ENCODE measurements at places on chromosomes 5 and 9. TPM values are rescaled to one million over a fixed set of nuclear protein-coding genes. Genes with fewer than 3 reads are reported as not detected.

TAF11L5 gene
- not detected for total RNA-seq

GGTA1 gene
- total RNA-seq = 1.9 TPM

EGFL7 gene
- 12.8 TPM for total RNA-seq

IL7R gene
- total RNA-seq = 0.63 TPM

CDKN2B gene
- total RNA-seq = 0.31 TPM
